ENCODE measurements at places on chromosomes 1 and 21.

DNA sequence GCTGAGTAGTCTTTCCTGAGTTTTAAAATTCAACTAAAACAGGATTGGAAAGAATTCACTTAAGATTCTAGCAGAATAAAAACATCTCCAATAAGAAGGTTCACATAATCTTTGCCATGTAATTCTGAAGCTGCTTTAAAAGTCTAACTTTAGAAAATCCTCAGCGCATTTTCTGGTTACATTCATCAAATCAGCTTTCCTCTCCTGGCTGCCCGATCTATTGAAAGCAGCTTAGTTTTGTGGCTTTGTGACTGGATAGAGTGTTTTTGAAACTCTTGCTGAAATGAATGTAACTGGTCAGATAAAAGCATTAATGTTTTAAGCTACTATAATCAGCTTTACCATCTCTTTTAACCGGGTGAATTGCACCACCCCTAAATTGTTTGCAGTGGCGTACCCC is 66.8 kb downstream of the DOP1B start:
- no peak for DNase-seq

DNA sequence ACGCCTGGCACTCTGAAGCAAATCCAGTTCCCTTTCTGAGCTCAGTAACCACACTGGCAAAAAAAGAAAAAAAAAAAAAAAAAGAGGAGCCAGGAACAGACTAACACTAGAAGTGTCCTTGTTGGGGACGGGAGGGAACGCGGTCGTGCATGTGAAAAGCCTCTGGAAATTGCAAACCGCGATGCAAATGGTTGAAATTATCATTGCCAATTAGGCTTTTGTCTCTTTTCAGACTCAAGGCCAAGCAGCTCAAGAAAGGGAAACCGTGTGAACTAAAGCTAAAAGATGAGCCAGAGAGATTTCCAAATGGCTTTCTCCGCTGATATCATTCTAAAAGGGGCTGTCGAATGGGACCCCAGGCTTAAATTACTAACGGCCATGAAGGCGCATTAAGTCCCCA is 13.5 kb downstream of the TRABD2B start:
- no peak for DNase-seq

DNA sequence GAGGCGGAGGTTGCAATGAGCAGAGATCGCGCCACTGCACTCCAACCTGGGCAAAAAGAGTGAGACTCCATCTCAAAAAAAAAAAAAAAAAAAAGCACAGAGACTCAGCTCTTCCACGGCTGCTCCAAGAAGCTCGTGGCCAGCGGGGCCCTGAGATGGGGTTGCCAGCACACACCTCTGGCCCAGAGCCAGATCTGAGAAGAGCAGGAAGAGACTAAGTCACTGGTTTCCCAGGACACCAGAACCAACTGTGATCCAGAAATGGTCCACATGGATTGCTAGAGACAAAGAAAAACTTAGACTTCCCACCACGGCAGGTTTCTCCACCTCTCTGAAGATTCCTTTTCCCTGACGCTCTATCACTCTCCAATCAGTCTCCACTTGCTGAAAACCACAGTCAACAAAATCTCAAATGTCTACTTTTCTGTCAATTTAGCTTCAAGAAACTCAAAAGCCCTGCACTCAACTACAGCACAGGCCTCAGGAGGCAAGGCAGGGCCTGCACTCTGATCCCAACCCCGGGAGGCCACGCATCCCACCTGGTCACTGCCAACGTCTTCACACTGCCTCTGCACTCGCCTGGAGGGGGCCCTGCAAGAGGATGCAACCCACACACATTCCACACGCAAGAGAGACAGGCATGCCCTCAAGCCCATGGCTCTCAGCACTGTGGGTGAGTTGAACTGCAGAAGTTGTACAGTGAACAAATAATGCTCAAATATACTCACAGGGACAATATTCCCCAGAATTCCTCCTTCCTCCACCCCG is 79.0 kb downstream of the NPHP4 start:
- DNase-seq = no peak

DNA sequence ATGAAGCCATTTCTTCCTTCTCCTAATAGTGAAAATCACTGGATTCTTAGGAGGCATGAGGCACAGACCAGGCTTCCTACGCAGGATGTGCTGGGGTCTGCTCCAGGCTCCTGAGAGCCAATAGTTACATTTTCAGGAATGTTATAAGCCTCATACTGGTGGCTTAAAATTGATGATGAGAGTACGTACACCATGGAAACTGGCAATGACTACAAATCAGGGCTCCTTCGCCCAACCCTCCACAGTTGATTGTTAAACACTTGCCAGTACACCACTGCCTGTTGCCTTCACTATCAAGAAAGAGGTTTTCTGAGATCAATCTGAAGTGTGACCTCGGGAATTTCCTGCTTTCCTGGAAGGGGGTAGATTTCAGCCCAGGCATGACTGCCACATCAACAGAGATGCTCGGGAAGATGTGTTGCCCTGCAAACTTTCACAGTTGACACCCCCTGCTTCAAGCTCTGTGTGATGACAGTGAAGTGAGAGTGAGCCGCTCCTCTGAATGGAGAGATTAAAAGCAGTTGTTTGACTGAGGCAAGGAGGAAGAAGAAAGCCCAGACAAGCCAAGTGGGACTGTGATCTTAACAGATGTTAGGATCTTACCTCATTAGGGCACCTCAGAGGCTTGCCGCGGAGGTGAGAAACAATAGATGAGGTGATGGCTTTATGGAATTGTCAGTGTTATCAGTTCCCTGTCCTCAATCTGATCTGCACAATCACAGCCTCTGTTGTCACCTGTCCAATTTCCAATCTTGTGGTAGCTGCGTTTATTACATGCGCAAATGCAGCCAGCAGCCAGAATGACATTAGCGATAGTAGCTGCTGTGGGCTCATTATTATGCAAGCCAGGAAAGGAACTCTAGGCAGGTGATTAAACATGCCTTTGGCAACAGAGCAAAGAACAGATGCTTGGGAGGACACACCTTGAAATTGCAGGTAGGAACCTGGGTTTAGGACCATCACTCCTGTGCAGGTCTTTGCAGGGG is 277.3 kb downstream of the KAZN start:
- DNase-seq = no peak

- no peak for DNase-seq
Measured at GRCh38 chr1:16172964-16173446, 17.1 kb upstream of the EPHA2 start.

DNA sequence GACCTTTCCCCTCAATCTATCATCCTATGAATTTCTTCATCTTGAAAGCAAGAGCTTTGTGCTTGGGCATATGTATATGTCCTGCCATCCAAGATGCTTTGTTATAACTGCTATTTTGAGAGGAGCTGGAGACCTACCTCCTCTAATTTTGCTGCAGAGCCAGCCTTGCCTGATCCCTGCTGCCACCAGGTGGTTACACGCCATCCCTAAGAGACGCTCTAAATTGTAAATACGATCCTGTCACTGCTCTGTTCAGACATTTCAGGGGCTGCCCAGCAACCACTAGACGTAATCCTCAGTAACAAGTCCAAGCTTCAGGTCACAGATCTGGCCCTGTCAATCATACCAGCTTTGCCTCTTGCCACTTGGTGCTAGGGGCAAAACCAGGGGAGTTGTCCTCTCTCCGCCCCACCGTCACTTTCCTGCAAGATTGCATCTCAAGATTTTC is 32.9 kb downstream of the GPA33 start:
- no peak for DNase-seq

- DNase-seq = no peak
Measured at GRCh38 chr1:3515774-3516480, 61.5 kb downstream of the ARHGEF16 start.

- no peak for DNase-seq
Measured at GRCh38 chr1:75124510-75124909, 9.7 kb upstream of the LHX8 start.

DNA sequence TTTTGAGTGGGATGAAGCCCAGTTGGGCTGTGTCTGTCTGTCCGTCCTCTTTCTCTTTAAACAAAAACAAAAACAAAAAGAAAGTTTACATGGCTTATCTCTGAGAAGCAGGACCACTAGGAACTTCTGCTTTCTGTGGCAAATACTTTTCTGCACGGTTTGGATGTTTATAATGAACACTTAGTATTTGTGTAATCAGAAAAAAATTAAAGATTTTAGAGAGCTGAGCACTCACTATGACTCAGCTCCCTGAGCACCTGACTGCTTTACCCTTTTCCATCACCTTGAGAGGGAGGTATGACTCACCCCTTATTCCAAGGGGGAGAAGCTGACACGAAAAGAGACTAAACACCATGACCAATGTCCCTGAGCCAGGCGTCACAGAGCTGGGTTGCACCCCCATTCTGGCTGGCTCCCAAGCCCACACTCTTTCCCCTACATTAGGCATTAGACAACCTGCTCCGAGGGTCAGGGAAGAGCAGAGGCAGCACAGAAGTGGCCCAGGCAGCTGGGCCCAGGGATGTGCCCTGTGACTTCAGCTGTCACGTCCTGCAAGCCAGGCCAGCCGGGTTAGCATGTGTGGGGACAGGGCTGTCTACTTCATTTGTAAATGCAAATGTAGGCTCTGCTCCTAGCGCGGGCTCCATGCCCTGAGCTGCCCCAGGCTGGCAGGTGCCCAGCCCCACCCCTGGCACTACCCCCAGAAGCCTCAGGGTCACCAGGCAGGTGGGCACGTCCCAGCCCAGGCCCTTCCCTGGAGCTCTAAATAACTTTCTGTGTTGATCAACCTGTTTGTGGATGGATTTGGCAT is 30.4 kb downstream of the RAP1GAP start:
- DNase-seq = no peak
